ENCODE measurements at places on chromosomes 7 and 10.

- peaks cover 71% of the 10 kb centered on the region for H3K36me3 ChIP-seq
- no peak for ATAC-seq
- H3K27ac ChIP-seq, result no peak overlapping the region
- no peaks in the 10 kb centered on the region for H3K4me1 ChIP-seq
These were observed 41.7 kb downstream of the TNPO3 start for GRCh38 chr7:129013048-129013724.

DNA sequence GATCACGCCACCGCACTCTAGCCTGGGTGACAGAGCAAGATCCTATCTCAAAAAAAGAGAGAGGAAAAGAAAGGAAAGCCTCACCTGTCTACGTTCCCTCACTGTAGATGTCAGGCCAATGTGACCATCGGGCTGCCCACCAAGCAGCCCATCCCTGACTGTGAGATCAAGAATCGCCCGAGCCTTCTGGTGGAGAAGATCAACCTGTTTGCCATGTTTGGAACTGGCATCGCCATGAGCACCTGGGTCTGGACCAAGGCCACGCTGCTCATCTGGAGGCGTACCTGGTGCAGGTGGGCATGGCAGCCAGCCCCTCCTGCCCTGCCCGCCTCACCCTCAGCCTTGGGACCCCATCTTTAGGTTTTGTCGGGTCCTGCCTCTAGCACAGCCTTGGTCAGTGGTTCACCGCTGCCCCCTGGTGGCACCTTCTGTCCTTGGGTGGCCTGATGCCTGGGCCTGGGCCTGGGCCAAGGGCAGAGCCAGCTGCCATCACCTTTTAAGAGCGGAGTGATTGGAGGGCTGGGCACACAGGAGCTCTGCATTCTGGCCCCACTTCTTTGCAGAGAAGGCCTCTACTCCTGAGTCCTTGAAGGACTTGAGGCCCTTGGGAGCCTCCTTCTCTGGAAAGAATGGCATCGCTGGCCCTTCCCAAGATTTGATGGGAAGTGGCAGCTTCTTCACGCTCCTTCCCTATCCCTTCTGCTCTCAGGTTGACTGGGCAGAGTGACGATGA lies 14.4 kb upstream of the AHCYL2 start:
- H3K4me3 ChIP-seq, result no peak overlapping the region
- H3K27ac ChIP-seq, result no peak overlapping the region
- H3K4me1 ChIP-seq, result peaks cover 8% of the 10 kb centered on the region
- peak; percentile 83 for ATAC-seq
- no peaks in the 10 kb centered on the region for H3K27me3 ChIP-seq
- no peaks in the 10 kb centered on the region for H3K36me3 ChIP-seq

DNA sequence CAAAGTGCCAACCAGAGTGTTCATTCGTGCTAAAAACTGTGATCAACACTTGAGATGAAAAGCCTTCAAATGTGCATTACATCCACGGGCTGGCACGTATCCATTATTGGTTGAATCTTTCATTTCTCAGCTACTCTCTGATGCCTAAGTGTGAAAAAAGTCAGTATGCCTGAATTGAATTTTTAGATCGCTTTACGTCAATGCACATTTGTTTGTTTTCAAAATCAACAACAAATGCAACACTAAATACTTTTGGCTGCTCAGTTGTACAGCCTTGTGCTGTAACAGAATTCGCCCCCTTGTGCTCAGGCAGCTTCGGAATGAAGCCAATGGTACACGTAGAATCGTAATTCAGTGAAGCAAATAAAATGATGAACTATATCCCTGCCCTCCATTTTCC lies 446.5 kb upstream of the NRP1 start:
- no peaks in the 10 kb centered on the region for H3K27me3 ChIP-seq
- H3K4me1 ChIP-seq, result no peaks in the 10 kb centered on the region
- H3K27ac ChIP-seq, result no peak overlapping the region
- no peak overlapping the region for H3K4me3 ChIP-seq

DNA sequence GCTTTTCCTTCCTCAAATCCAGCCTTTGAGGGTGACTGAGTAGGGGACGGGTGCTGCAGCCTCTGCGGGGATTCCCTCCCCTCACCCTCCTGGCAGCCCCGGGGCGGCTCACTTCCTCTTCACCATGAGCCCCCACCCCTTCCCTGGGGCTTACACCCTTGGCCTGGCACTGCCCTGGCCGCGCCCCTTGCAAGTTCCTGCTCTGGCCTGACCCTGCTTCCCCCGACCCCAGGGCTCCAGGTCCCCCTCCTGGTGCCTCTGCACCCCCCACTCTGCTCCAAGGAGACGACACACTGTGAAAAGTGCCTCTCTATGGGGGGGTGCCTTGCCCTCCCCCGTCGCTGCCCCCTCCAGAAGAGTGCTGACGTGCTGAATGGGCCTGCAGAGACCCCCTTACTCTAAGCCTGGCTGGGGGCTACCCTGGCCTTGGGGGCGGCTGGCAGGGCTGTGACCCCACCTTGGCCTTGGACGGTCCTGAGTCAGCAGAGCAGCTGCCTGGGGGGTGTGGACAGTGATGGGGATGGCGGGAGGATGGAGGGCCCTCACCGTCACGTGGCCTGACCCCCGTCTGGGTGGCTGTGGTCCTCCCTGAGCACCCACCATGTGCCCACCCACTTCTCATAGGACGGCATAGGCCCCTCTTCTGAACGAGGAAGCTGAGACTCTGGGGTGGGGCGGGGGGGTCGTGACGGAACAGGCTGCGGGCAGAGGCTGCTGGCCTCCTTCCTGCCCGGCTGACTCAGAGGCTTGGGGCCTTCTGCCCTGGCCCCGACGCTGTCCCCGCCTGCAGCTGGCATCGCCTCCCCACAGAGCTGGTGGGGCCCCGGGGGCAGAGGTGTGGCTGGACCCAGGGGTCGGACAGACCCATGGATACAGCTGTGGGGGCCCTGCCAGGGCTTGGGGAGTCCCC lies 9.8 kb downstream of the LFNG start:
- H3K4me1 ChIP-seq, result peaks cover 18% of the 10 kb centered on the region
- peak; percentile 68 for ATAC-seq
- H3K4me3 ChIP-seq, result no peak overlapping the region
- peaks cover 24% of the 10 kb centered on the region for H3K36me3 ChIP-seq
- H3K27me3 ChIP-seq, result peaks cover 73% of the 10 kb centered on the region

DNA sequence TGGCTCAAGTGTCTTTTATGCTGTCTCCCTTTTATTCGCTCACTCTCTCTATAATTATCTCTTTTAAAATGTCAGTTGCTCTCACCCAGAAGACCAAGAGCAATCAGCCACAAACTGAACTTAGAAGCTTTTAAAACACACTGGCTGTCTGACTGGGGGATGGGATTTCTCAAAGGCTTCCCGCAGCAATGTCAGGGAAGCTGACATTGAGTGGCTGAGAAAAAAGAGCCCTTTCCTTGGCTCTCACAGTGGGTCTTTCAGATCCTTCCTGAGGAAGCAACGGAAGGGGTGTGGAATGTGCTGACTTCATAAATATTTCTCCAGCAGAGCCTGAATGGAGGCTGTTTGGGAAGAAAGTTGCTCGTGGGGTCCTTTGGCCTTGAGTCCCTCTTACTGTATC lies 445.7 kb upstream of the C7orf33 start:
- no peak for ATAC-seq
- H3K36me3 ChIP-seq, result no peaks in the 10 kb centered on the region
- no peaks in the 10 kb centered on the region for H3K4me1 ChIP-seq
- H3K4me3 ChIP-seq, result no peak overlapping the region
- H3K27me3 ChIP-seq, result no peaks in the 10 kb centered on the region
